ENCODE measurements at places on chromosomes 3 and 15.

- DNase-seq = no peak
These were observed 251.2 kb downstream of the SLC9A9 start for GRCh38 chr3:143596957-143597642.

DNA sequence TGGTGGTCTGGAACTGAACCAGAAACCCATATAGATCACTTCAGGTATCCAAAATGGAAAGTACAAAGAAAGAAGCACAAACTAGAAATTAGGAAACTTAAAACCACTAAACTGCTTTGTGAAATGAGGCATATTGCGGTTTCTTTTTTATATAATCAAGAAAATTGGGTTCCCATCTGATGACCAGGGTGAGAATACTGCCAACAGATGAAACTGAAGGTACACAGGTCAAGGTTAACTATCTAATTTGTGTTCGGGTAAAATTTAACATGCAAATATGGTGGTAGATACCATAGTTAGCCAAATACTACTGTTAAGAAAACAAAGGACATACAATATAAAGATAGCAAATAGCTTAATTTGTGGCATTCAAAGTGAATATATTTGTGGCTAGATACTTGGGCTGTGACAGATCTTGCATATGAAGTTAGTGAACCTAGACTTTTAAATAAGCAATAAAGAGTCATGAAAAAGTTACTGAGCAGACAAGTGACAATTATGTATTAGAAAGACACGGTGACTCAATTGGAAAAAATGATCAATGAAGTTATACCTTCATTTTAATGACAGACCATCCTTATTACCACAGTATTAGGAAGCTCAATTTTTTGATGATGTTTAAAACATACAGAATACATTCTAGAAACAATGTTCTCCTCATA is 127.4 kb downstream of the NR2E3 start:
- no peak for DNase-seq

- no peak for DNase-seq
These were observed 19.6 kb upstream of the SRP14 start for GRCh38 chr15:40058476-40059140.

GRCh38 chr3:34844323-34844620 is 795.1 kb upstream of the ARPP21 start:
- no peak for DNase-seq

GRCh38 chr3:130658678-130659077 is 88.0 kb downstream of the PIK3R4 start:
- DNase-seq = no peak

- DNase-seq = peak; percentile 80
These were observed 197.3 kb upstream of the HES1 start for GRCh38 chr3:193938613-193939012.

DNA sequence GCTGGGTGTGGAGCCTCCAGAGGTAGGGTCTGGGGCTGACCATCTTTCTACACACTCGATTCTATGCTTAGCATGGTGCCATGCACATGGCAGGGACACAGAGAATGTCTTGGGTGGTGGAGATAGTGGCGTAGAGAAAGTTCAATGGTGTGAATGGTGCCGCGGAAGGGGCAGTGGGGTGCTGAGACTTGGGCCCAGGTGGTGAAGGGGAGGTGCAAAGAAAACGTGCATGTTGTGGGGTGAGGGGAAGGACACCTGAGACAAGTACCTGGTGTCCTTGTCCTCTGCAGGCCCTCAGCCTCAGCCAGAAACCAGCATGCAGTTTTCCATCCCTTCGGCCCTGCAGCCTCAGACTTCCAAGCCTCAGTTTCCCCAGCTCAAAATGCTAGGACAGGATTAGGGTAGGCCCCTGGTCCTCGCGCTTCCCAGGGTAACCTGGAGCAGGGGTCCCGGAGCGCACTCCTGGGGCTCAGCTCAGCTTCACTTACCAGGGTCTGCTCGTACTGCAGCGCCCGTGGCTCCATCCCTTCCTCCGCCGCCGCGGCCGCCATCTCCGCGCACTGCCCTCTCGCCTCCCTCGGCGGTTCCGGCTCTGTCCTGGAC is 375 bp downstream of the CLCN2 start:
- no peak for DNase-seq

- peak; percentile 3 for DNase-seq
These were observed 692 bp downstream of the STT3B start for GRCh38 chr3:31533169-31534064.

DNA sequence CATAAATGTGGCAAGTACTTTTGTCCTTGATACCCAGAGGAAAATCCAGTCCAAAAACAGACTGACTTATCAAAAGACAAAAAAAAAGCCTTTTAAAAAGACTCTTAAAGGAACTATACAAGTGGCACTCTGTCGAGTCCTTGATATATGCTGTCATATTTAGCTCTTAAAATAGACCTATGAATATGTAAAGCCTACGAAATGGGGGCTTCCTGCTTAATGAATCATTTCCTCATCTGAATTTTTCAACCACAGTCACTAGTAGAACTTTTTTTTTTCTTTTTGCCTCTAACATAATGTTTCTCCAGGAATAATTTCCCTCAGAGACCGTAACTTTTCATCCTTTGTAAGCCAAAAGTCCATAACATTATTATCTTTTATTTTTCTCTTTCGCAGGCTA is 95.8 kb downstream of the P3H2 start:
- DNase-seq = no peak

DNA sequence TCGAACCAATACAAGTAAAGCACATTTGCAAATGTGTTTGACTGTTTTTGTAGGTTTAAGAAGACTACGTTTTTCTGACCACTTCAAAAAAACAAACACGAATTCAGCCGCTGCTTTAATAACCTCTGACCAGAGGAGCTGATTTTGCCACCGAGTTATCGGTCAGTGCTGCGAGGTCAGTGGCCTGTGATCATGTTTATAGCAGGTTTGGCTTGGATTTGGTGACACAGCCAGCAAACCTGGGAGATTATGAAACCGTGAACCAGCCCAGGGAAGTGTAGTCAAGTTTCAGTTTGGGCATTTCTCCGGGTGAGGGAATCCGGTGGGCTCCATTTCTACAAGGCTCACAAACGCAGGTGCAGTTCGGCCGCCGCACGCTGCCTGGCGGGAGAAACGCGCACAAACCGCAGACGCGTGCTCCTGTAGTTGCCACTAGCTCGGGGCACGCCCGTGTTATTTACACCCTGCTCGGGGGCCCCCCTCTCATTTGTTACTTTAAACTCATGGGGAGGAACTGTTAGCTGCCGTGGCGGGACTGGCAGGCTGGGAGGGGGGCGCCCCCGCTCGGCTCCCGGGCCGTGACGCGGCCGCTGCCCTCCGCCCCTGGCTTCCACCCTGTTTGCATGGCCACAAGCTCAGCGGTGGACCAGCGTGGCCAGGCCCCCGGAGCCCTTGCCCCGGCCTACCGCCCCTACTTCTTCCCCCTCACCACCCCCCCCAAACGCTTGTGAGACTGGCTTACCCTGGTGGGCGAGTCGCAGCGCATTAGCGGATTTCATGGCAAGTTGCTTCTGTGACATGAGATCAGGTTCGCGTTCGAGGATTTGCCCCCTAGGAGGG is 13.6 kb upstream of the ONECUT1 start:
- DNase-seq = no peak

DNA sequence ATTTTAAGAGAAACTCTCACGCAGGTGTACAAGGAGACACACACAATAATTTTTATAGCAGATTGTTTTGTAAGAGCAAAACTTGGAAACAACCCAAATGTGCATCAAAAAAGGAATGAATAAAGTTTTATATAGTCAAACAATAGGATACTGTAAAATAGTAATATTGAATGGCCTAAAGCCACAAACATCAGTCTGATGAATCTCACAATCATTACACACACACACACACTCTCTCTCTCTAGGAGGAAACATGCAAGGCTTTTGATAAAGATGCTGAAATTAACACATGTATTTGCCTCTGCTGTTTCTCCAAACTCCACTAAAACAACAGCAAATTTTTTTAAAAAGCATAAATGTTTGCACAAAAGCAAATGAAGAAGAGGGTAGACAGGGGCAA is 37.3 kb downstream of the ADIPOQ start:
- DNase-seq = no peak

GRCh38 chr15:90603893-90604292 is 74.2 kb downstream of the CRTC3 start:
- no peak for DNase-seq

All from NCI-H1105 treated with DMSO at 0.1 percent for 48 hours (cell line).